Fibroblast of mammary gland (primary cell): ENCODE measurements at places on chromosomes 4 and X.

DNA sequence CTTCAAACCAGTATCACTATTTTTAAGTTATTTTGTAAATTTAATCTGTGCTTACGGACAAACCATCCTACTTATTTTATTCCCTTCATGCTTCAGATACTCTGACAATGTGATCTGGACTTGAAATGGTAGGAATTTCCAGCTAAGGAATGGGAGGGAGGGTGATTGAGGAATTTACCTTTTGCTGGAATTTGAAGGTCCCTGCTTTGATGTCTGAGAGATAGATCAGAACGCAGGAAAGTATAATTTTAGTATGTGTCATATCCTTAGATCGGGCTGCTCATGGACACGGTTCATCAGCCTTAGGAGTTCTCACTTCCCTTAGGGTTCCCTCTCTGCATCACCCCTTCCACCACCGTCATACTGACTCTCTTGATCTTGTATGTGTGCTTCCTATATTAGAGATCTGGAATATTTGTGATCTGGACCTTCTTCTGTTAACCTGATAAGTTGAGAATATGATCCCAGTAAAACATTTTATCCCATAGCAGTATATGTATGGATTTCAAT is 16.8 kb downstream of the OCRL start:
- no peak for DNase-seq

- no peak for DNase-seq
Measured at GRCh38 chr4:173426064-173426463, 27.1 kb upstream of the SCRG1 start.

- DNase-seq, result no peak
Measured at GRCh38 chrX:10828036-10828435, 207.7 kb upstream of the MID1 start.

GRCh38 chr4:123977641-123978081 is 581.1 kb downstream of the SPRY1 start:
- DNase-seq, result peak; percentile 50

DNA sequence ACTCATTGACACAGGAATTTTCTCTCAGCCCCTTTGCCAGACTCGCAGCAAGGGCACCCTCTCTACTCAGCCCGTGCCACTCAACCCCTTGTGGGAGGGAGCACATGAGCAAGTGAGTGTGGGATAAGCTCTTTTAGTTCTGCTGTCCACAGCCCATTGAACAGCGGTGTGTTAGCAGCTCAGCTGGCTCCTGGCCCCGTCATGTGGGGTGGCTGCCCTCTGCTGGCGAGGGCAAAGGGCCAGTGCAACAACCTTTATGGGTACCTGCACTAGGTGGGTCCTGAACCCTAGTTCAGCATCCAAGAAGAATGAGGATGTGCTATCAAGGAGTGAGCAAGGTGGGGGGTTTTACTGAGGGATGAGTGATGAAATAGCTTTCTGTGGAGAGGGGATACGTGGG is 85.0 kb upstream of the ZNF81 start:
- DNase-seq, result peak; percentile 37

- no peak for DNase-seq
Measured at GRCh38 chrX:103910430-103910829, 52.0 kb upstream of the TMSB15B start.

DNA sequence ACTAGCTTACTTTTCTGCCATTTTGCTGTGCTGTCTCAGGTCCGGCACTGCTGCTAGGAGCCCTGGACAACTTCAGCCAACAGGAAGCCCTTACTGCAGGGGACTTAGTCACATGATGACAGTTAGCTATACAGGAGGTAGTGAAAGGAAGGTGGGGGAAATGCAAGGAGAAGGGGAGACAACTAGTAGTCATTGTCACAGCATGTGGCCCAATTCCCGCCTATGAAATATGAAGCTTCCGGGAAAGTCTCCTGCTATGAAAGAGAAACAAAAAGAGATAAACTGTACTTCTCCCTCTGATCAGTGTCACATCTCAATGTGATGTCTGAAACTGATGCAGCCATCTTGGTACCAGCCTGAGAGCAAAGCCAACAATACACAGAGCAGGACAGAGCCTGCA is 71.6 kb downstream of the AMELX start:
- DNase-seq, result no peak

- DNase-seq, result no peak
Measured at GRCh38 chr4:2290488-2290887, 28.6 kb upstream of the MXD4 start.

GRCh38 chr4:19945979-19946380 is 305.7 kb upstream of the SLIT2 start:
- peak; percentile 100 for DNase-seq

- DNase-seq, result no peak
Measured at GRCh38 chr4:104283303-104283702, 211.4 kb downstream of the CXXC4 start.

- no peak for DNase-seq
Measured at GRCh38 chr4:10579648-10580047, 104.9 kb downstream of the CLNK start.
